Mesendoderm (in vitro differentiated cells): ENCODE measurements at places on chromosomes 2 and 18.
A peak's percentile ranks its signal among the peaks of the same experiment; 100 is the strongest.

DNA sequence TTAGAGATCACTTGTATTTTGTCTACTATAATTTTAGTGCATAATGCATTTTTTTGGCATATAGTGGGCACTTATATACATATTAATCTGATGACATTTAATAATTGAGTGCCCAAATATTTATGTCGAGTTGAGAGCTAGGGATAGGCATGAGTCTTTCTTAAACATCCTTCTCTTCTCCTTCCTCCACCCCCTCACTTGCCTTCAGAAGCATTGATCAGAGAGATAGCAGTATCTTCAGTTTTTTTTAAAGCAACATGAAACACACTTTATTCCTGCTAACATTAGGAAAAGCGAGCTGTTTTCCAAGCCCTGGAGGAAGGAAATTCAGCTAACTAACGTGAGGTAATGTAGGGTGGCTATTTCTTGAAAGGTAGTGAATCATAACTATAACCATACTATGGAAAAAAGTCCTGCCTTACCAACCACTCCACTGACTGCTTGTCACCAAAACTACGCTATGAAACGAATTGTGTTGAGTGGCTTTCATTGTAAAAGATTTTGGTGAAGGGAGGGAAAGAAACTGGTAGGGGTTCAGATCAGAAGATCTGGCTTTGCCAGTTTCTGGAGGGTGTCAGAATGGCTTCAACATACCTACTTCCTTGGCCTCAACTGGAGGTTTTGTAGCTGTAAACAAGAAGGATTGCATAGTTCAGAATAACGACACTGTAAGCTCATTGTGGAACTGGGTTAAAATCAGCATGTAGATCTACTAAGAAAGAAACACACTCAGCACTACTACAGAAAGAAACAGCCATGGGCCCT is 2.3 kb upstream of the ITGA4 start:
- DNase-seq, result no peak

DNA sequence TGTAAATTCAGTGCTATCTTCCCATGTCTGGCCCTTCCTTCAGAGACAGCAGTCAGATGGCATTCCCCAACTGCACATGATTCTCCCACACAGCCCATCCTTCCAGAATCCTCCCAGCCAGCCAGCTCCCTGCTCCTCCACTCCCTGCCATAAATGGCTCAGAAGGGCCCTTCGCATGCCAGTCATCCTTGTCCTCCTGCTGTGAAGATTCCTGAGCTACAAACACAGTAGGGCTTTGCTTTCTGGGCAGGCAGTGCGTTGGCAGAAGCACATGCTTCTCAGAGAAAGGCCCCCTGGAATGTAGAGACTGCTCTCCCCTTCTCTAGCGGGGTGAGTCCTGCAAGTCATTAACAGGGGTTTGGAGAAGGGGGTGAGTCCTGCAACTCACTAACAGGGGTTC is 71.9 kb downstream of the TEX51 start:
- DNase-seq, result peak; percentile 91

DNA sequence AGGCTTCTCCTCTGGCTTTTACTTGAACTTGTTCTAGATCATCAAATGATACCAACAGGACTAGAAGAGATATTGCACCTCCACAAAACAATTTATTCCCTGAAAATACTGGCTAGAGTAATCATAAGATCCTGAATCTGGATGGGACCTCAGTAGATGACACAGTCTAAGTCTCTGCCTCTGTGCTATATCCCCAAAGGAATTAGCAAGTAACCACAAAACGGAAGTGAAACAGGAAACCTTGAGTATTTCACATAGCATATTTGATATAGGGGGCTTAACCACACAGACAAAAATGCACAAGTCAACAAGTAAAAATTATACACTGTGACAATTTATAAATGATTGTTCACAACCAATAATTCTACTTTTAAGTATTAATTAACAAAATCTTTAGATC is 456.9 kb upstream of the TNP1 start:
- DNase-seq, result no peak

GRCh38 chr18:38807915-38808314 is 1242.3 kb upstream of the CELF4 start:
- no peak for DNase-seq

GRCh38 chr18:50687491-50687890 is 127.6 kb downstream of the MAPK4 start:
- no peak for DNase-seq

DNA sequence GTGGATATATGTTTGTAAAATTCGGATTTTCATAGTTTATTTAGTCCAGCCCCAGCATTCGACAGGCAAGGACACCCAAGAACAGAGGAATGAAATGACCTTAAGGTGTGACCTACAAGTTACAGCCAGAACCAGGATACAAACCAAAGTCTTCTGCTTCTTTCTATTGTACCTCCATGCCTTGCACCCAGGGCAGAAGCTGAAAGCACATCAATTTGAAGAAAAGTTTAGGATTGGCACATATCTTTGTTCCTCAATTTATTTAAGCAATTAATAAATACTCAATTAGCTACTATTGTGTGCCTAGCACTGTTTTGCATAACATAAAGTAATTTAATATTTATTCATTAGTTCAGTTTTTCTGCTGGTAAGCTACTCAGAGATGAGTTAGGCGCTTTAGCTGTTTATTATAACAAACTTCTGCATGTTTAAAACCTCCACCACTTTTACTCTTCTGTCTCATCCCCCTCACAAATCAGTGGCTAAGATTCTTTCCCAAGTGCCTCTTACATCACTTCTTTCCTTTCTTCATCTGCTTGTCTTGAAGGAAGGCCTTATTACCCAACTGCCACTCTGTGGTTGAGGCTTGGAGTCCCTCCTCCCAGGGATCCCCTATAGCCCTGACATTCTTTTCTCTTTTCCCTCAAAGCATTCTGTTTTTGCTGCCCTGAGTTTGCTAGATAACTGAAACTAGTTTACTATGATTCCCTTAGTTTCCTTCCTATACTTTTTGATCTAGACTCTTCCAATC is 37.1 kb upstream of the DARS1 start:
- DNase-seq, result no peak

- DNase-seq, result no peak
These were observed 145.9 kb upstream of the COPS8 start for GRCh38 chr2:236939721-236940231.

GRCh38 chr2:237140689-237141285 is 55.1 kb downstream of the COPS8 start:
- no peak for DNase-seq

DNA sequence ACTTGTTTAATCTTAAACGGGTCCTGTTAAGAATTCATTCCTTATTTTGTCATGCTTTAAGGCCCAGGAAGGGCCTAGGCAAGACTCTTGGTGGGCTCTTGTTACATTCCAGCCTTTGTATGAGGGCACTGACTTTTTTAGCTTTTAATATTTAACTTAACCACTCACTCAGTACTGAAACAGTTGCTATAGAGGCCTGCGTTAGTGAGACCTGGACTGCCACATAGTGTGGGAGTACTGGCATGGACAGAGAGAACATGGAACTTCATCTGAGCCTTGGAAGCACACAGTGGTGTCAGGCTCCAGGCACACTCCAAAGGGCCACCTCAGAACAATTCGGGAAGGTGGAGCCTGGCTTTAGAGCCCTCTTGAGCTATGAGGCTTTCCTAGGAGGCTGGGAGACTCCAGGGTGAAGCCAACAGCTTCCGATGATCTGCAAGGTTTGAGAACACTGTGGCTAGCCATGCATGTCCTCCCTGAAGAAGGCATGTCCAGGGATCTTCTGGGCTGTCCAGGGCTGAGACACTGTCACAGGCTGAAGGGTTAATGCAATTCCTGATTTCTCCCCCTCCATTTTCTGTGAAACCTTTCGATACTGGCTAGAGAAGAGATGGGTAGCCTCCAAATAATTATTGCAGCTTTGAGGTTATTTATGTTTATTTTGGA is 155.4 kb upstream of the ACAA2 start:
- no peak for DNase-seq

DNA sequence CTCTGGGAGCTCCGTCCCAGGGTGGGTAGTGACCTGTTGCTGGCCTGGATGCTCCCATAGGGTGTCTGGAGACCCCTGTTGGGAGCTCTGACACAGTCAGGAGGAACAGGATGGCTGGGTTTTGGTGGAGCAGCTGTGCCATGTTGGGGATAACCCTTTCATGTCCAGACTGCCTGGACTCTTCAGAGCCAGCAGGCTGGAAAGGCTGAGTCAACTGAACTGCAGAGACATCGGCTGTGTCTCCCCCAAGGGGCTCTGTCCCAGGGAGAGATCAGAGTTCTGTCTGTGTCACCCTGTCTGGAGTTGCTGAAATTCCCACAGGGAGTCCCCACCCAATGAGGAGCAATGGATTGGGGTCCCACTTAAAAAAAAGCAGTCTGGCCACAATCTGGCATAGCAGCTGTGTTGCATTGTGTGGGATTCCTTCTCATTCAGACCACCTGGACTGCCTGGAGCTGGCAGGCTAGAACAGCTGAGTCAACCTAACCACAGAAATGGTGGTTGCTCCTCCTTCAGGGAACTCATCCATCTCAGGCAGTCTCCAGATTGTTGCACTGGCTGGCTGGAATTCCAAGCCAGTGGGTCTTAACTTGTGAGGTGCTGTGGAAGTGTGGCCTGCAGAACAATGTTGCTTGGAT is 37.2 kb downstream of the AGPS start:
- peak; percentile 13 for DNase-seq

- no peak for DNase-seq
These were observed 936.6 kb upstream of the FANCL start for GRCh38 chr2:59177748-59178147.

DNA sequence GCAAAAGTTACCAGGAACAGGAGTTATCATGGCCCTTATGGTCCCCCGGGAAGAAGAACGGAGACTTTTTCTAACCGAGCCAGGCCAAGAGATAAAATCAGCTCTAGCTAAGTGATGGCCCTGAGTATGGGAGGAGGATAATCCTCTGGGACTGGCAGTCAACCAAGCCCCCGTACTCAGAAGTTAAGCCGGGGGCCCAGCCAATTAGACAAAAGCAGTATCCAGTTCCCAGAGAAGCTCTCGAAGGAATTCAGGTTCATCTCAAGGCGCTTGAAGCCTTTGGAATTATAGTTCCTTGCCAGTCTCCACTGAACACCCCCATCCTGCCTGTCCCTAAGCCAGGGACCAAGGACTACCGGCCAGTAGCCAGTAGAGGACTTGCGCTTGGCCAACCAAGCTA is 365.3 kb upstream of the TCF4 start:
- DNase-seq, result no peak

- DNase-seq, result no peak
These were observed 369.4 kb downstream of the PARD3B start for GRCh38 chr2:204914708-204915107.

GRCh38 chr2:230677201-230677946 is 35.3 kb upstream of the CAB39 start:
- no peak for DNase-seq

GRCh38 chr2:114661971-114662939 is 219.8 kb downstream of the DPP10 start:
- DNase-seq, result peak; percentile 34

GRCh38 chr18:13461469-13461868 is 242.9 kb downstream of the LDLRAD4 start:
- no peak for DNase-seq

- DNase-seq, result no peak
These were observed 98.2 kb upstream of the ALPP start for GRCh38 chr2:232280341-232280740.

DNA sequence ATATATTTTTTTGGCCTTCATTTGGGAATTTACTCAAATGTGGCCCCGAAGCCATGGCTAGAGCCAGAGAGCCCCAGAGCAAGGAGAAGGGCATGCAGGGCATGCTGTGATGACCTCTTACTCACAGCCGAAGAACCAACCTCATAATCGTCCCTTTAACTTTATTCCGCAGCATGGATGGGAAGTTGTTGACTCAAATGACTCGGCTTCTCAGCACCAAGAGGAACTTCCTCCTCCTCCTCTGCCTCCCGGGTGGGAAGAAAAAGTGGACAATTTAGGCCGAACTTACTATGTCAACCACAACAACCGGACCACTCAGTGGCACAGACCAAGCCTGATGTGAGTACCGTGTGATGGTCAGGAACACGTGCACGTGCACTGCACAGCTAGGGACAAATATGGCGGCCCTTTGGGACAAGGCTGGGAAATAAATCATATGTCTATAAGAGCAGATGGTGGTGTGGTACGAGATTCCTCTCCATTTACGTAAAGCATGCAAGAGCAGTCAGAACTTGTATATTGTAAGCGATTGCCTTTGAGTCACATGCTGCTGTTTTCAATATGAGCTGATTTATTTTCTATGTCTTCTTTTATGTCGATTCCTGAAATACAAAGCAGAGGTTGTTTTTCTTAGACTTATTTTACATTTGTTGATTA is 280.9 kb downstream of the NEDD4L start:
- DNase-seq, result no peak

GRCh38 chr2:236599059-236599458 is 29.4 kb downstream of the ACKR3 start:
- DNase-seq, result no peak

DNA sequence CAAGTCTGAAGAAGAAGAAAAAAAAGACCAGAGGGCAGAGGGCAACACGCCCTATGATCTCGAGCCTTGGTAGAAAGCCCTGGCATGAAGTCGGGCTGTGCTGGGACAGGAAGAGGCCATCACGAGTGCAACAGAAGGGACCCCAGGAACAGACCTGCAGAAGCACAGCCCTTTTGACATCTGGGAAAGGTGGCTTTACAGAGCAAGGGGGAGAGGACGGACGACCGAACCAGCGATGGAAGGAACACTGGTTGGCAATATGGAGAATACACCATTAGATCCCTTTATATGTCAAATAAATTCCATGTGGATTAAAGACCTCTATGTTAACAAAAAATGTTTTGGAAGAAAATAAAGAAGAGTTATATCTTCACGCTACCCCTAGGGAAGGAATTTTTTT is 10.7 kb downstream of the KIF1A start:
- DNase-seq, result no peak

- DNase-seq, result no peak
These were observed 97.0 kb downstream of the NEB start for GRCh38 chr2:151637271-151637781.

DNA sequence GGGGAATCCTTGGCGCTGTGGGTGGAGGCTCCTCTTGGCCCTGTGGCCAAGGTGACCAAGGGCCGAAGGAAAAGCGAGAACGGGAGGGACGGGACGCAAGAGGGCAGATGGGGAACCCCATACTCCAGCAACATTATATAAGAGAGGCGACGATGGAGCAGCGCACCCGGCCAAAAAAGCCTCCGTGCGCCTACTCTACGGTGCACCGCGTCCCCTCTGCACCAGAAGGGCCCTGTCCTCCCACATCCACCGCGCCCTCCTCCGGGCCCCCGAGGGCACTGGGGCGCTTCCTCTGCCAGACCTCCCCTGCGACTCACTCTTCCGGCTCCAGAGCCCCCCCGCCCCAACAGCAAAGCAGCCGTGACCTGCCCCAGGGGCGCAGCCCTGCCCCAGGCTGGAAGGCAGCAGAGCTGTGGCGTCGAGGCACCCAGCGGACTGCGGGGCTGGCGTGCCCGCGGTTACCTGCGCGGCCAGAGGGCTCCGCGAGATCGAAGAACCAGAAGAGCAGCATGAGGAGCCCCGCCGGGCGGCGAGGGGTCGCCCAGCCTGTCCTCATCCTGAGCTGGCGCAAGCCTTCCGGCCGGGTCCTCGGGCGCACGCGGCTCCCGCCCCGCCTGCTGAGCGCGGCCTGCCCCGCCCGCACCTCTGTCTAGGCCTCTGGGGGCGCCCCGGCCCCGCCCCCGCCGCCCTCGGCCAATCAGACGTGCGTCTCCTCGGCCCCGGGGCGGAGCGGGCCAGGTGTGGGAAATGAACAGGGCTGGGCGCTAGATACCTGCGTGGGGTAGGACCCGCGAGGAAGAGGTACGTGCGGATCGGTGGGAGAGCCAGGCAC is 106.3 kb upstream of the CD302 start:
- peak; percentile 81 for DNase-seq

- no peak for DNase-seq
These were observed 69.8 kb downstream of the ARHGEF33 start for GRCh38 chr2:38959466-38959865.
